ENCODE measurements at places on chromosomes 4 and X.
A peak's percentile ranks its signal among the peaks of the same experiment; 100 is the strongest.

GRCh38 chrX:45815441-45815840 lies 614.8 kb upstream of the DIPK2B start:
- DNase-seq, result no peak

DNA sequence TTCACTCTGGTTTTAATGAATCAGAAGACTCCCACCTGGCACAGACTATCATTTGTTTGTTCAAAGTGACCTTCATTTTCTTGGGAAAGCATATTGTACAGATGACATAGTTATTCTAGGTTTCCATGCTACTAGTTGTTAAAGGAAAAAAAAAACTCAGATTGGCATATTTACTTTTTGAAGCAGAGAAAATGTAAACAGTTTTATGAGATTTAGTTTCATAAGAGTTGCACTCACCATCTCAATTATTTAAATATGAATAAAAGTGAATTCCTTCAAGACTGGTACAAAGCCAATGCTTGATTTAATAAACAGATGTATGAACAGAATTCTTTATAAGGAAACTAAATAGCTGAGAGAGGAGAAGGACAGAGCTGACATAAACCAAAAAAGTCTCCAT lies 280.3 kb upstream of the UGT8 start:
- no peak for DNase-seq

- DNase-seq, result no peak
Observed at GRCh38 chrX:10404436-10404835, 215.9 kb downstream of the MID1 start.

GRCh38 chrX:45954026-45954425 lies 591.2 kb downstream of the ZNF674 start:
- no peak for DNase-seq

GRCh38 chr4:182818926-182819730 lies 98.1 kb downstream of the DCTD start:
- no peak for DNase-seq

DNA sequence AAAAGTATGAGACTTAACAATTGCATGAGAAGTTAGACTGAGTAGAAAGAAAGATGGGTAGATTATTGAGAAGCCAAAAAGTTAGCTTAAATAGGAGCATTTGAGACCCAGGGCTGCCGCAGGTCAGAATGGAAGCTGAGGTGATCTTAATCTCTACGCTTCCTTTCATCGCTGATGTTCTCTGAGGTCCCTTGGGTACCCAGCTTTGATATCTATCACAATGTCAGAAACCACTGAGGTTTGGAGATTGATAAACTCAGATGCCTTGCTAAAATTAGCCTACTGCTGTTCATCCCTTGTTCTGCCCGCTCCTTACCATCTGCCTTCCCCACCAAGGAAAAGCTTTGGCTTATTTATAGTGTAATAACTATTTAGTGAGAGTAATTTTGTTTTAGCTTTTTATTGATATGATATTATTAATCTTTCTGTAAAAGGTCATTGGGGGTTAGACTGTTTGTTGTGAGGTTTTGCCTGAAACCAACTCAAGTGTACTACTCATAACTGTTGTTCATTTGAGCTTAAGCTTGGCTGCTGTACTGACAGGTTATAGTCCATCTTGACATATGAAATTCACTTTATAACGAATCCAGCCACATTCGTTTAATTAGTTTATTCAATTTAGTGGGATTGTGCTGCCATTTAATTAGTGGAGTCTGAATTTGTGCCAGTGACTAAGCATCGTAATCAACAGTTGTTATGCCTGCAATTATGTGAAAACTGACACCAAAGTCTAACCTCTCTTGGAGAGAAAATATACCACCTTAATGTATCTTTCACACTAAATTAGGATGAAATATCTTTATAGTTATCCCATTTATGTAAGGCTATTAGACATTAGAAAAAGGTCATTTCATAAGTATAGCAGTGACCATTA lies 15.1 kb downstream of the MCUB start:
- DNase-seq, result no peak

- DNase-seq, result no peak
Observed at GRCh38 chr4:38144031-38144430, 183.8 kb downstream of the PTTG2 start.

- DNase-seq, result no peak
Observed at GRCh38 chrX:130682990-130683389, 220.0 kb downstream of the ENOX2 start.

GRCh38 chrX:47501226-47502074 lies 18.4 kb upstream of the ZNF41 start:
- no peak for DNase-seq

- no peak for DNase-seq
Observed at GRCh38 chr4:113759696-113760093, 1.8 kb downstream of the CAMK2D start.

DNA sequence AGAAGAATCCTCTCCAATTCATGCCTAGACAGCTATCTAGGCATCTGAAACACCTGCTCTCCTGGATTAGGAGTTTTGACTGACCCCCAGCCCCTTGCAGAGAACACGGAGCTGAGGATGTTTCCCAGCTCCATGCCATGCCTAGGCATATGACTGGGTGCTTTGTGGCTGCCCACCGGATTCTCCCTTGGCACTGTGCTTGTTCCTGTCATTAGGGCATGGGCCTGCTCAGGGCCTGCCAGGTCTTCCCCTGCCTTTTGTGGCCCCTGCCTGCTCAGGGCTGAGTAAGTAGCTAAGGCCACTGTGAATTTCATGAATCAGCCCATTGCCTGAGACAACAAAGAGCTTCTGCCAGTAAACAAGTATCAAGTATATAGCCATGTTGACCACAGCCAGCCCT lies 867.4 kb downstream of the TECRL start:
- no peak for DNase-seq

GRCh38 chrX:68833448-68833805 lies 4.6 kb downstream of the EFNB1 start:
- no peak for DNase-seq

GRCh38 chrX:112851806-112852205 lies 11.2 kb upstream of the AMOT start:
- DNase-seq, result no peak

DNA sequence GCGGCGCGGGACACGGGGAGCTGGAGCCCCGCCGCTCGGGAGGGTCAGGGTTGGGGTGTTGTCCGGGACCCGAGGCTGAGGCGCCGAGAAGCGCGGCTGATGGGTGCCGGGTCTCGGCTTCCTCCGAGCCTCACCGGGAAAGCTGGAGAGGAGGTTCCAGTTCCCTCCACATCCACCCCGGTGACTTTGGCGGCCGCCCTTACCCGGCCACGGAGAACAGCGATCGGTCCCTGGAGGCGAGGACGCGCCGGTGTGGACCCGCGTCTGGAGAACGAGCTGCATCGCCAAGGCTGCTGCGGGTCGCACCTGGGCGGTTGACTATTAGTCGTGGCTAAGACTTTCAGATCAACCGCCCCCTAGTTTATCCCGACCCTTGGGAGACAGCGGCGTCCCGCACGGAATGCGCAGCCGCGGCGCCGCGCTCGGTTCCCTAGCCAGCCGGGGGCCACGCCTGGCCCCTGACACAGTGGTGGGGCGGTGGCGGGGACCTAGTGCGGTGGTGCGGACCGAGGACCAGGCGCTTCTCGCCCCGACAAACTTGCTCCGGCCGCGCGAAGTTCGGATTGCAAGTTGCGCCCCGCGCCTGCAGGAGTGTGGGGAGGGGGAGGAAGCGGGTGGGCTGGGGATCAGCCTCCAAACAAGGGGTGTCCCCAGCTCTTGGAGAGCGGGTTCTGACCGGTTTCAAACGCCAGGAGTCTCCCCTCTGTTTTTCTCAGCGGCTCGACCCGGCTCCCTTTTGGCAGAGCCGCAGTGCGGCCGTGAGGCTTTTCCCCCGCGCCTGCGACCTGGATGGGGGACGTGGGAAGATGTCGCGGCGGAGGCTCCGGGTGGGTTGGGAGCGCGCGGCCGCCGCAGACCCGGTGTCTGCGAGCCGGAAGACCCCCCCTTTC lies 568 bp downstream of the FHDC1 start:
- peak; percentile 45 for DNase-seq

GRCh38 chr4:10182446-10183424 lies 66.1 kb upstream of the WDR1 start:
- DNase-seq, result no peak

DNA sequence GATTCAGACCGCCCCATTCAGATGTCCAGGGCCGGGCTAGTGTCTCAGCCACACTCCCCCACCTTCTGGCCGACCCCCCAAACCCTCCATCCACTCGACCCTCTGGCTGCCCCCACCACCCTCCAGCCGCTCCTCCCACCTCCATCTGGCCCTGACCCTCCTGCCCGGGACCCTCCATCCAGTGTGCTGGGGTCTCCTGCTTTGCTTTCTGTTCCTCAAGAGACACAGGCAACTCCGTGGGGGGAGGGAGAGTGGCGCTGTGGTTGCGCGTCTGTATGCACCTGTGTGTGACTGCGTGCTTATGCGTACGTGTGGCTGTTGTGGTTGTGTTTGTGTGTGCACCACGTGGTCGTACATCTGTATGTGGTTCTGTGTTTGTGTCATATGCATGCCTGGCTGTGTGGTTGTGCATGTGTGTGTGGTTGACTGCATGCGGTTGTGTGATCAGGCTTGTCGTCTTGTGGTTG lies 33.3 kb downstream of the CPLX1 start:
- DNase-seq, result no peak

DNA sequence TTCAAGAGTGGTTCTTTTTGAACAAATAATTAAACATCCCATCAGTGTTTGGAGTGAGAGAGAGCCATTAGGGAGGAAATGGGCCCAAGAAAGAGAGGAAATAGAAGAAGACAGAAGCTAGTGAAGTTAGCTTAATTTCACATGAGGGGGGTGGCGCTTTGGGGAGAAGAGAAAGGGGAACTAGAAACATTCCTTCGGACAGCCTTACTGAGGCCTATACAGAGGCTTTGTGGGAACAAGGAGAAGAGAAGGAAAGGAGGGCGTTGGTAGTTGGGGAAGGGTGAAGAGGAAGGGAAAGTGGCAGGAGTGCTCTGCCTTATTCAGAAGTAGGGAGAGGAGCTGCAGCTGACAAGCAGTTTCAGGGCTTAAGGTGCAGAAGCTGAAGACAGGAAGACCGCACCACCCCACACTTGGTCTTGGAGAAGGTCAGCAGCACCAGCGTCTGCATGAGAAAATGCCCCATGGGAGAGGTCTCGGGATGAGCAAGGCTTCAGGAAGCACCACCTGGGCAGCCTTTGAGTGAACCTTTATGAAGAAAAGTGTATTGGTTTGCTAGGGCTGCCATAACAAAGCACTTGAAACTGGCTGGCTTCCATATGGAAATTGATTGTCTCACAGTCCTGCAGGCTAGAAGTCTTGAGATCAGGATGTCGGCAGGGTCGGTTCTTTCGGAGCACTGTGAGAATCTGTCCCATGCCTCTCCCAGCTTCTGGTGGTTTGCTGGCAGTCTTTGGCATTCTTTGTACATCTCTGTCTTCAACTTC lies 85.1 kb downstream of the KIT start:
- no peak for DNase-seq

GRCh38 chrX:153333266-153333665 lies 687 bp upstream of the ZNF275 start:
- DNase-seq, result no peak

DNA sequence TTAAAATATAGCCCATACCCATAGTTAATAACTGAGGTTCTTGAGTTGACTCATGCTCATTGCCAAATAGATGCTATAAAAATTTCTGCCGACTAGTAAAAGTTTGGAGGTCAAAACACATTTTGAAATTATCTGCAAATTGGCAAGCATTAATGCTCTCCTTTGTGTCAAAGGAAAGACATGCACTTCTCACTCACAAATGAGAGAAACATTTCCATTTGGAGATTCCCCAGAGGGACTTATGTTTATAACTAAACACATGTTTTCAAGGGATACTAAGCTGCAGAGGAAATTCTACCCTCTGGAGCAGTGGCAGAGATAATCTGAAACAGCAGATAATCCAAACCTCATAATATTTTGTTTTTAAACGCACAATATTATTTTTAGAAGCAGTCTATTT lies 45.7 kb upstream of the CCDC160 start:
- no peak for DNase-seq

DNA sequence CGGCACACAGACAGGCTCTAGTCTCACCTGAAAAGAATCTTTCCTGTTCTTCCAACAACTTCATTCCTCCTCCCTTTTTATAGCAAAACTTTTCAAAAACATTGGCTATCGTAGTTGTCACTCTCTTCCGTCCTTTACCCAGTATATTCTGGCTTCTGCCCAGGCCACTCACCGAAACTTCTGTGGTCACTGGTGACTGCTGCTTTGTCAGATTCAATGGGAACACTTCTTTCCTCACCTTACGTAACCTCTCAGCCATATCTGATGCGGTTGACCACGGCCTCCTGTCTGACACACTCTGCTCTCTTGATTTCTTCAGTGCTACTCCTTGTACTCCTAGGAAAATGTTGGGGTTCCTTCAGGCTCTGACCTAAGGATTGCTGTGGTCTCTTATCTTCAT lies 9.2 kb upstream of the RNF150 start:
- DNase-seq, result no peak

DNA sequence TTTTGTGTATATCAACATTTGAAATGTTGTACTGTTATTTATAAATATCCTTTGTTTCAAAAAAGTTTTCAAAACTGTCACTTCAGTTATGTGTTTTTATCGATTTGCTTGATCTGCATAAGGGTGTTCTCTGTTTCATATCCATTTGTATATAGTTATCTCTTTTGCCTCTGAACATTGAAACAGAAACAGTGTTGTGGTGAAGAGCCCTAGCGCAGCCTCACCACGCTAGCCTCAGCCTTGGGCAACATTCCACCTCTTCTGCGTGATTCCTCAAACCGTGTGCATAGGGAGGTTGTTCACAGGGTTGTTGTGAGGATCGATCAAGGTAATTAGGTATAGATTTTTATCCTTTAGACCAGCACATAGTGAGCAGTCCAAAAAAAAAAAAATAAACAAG lies 287.0 kb upstream of the GALNT7 start:
- no peak for DNase-seq

- DNase-seq, result no peak
Observed at GRCh38 chr4:112677519-112678091, 40.7 kb downstream of the LARP7 start.

DNA sequence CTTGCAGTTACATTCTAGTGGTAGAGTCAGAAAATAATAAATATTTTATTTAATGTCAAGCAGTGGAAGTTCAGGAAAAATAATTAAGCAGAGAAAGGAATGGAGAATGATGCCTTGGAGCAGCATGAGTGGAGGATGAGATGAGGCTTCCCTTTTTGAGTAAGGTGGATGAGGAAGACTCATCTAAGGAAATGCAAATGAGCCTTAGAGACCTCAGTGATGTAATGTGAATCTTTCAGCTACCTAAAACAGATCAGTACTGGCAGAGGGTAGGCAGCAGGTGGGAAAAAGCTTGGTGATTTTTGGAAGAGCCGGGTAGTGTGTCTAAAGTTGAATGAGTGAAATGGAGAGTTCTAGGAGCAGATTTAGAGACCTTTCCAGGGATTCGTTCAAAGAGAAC lies 118.2 kb downstream of the GRID2 start:
- no peak for DNase-seq

GRCh38 chr4:21795091-21795490 lies 153.5 kb downstream of the KCNIP4 start:
- no peak for DNase-seq

GRCh38 chr4:184972991-184973390 lies 45.3 kb upstream of the HELT start:
- no peak for DNase-seq

DNA sequence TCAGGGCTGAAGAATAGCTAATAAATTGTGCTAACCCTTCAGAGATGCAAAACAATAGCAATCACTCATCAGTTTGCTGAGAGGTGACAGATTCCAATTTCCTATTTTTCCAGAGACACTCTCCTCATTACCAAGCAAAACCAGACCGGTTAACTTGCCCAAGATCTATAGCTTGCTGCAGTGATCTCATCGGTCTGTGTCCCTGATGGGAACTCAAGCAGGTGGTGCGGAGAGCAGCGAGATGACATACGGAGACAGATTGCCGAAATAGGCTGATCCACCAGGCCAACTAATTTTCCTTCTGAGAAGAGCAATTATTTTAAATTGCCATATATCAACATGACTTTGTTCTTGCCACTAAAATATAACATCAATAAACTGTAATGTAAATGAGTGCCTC lies 10.5 kb upstream of the DCHS2 start:
- DNase-seq, result no peak

All from neuronal stem cell (in vitro differentiated cells).